ENCODE measurements at places on chromosomes 4 and X. TPM values are rescaled to one million over a fixed set of nuclear protein-coding genes. Genes with fewer than 3 reads are reported as not detected.
A peak's percentile ranks its signal among the peaks of the same experiment; 100 is the strongest.

CFP gene
- total RNA-seq, result 29.0 TPM

GPR50 gene
- total RNA-seq, result not detected

ZNF674 gene
- total RNA-seq, result 6.0 TPM

QRFPR gene
- not detected for total RNA-seq

GRCh38 chrX:106039920-106040319 lies 1.4 kb upstream of the SERPINA7 start:
- no peak for DNase-seq

- DNase-seq, result peak; percentile 20
Measured at GRCh38 chrX:118807151-118808017, 16.2 kb upstream of the ZCCHC12 start.

GRCh38 chr4:83964996-83965541 lies 429.2 kb downstream of the GPAT3 start:
- DNase-seq, result peak; percentile 0

DNA sequence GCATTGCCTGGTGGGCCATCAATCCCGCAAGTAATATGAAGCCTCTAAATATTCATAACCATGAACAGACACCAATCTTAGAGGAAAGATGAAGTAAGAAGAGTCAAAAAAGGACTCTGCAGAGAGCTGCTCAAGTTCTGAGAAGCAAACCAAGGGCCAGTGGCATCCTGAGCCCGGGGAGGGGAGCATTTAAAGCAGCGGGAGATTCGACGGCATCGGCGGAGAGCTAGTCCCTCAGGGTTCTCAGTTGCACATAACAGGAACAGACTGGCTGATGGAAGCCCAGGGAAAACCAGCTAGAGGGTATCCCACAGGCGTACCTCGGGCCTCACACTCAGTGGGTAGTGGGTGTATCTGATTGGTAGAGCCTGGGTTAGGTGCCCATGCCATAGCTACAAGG lies 4.9 kb upstream of the PNMA6E start:
- no peak for DNase-seq

DNA sequence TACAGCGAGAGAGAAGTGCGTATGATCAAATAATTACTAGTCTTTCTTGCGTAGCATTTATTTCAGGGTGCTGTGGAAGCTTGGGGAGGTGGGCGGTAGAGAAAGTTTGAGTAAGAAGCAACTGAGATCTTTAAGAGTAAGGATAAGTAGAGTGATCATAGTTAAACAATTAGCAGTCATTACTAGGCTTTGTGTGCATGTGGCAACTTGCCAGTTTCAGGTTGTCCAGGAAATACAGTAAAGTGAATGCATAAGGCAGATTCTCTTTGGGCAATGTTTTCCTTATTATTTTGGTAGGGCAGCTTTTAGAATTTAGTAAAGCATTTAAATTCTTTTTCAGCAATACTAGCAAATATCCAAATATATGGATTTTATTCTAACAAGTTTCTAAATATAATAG lies 57.0 kb downstream of the HPGDS start:
- no peak for DNase-seq

DNA sequence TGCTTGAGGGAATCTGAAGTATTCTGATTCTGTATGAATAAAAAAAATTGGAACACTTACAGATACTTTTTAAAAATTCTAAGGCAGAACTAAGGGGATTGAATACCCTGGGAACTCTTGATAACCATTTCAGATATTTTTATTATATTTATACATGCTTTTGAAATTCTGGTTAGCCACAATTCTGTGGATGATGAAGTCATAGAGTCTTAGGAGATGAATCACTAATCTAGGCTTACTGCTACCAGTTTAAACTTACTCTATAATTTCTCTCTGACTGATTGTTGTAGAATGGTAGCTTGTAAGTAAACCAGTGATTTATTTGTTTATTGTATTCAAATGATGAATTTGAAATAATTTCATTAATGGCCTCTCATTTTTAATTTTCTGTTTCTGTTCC lies 11.4 kb upstream of the SLAIN2 start:
- DNase-seq, result no peak

GRCh38 chrX:100435726-100436125 lies 25.7 kb upstream of the PCDH19 start:
- no peak for DNase-seq

GRCh38 chrX:68844581-68844980 lies 15.8 kb downstream of the EFNB1 start:
- no peak for DNase-seq

GRCh38 chrX:10047631-10048030 lies 80.5 kb downstream of the CLDN34 start:
- no peak for DNase-seq

DNA sequence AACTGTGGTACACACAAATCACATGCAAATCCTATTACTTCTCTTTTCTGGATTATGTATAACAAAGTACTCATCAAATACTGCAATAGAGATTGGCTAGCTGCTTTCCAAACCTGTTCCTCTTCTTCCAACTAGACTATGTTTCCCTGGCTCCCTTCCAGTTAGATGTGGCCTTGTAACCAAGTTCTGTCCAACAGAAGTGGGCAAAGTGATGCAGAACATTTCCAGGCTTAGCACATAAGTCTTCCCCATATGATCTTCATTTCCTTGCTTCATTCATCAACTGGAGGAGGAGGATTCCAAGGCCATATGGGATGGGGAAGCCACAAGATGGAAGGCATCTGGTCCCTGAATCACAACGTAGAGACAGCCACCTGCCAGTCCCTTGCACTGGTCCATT lies 8.0 kb downstream of the SLC9A7 start:
- DNase-seq, result no peak

GRCh38 chr4:110617075-110617640 lies 5.7 kb downstream of the PITX2 start:
- DNase-seq, result no peak

DNA sequence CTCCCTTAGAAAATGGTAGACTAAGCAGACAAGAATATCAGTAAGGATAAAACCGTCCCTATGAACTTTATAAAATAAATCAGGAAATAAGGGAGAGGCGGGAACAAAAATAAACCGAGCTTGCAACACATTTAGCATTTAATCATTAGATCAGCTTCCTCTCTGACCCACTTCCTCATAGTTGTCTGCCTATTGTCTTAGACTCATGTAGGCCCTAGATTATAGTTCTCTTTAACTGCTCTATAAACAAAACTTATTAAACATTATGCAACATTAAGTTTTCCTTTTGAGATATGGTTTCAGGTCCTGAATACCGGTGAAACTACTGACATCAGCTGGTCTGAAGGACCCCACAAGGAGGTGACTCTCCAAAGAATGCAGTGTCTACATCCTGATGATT lies 15.8 kb upstream of the SRD5A3 start:
- DNase-seq, result no peak

DNA sequence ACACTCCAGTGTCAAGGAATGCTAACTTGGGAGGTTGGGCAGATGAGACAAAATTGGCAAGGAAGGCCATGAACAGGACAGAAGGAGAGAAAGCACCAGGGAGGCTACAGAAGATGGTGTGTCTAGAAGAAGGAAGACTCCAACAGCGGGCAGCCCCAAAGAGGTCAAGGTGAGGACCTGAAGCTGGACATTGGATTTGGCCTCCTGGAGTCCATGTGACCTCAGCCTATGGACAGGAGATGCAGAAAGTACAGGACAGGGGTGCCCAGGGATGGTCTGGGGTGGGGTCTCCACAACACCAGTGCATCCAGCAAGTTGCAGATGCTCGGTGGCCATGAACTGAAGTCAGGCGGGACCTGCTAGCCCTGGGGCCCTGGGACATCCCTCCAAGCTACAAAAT lies 86.2 kb downstream of the JAKMIP1 start:
- DNase-seq, result no peak
